Stimulated activated CD8-positive, alpha-beta memory T cell treated with anti-CD3 and anti-CD28 coated beads, Interleukin-7, amount 100 ng/mL, for 1 hour (primary cell): ENCODE measurements at places on chromosomes 1 and 21.

DNA sequence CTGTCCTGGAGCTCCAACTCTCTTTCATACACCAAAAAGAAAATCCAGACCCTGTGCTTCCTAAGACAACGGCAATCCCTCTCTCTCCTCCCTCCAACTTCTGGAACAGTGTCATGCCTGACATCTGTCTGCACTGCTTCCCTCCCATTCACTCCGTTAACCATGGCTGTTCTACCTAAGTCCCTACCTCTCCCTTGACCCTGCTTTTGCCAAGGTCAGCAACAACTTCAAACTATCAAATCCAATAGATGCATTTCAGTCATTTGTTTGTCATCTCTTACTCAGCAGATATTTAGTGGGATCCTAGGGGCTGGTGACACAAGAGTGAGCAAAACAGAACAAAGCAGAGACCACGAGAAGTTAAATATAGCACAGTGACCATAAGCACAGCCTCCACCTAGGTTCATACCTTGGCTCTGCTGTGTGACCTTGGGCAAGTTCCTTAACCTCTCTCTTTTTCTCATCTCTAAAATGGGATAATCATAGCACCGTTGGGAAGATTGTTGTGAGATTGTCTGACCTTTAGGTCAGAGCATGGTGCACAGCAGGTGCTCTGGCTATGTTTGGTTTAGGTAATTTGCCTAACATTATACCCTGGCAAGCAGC, 88.9 kb downstream of the TMEM53 start:
- DNase-seq, result no peak

DNA sequence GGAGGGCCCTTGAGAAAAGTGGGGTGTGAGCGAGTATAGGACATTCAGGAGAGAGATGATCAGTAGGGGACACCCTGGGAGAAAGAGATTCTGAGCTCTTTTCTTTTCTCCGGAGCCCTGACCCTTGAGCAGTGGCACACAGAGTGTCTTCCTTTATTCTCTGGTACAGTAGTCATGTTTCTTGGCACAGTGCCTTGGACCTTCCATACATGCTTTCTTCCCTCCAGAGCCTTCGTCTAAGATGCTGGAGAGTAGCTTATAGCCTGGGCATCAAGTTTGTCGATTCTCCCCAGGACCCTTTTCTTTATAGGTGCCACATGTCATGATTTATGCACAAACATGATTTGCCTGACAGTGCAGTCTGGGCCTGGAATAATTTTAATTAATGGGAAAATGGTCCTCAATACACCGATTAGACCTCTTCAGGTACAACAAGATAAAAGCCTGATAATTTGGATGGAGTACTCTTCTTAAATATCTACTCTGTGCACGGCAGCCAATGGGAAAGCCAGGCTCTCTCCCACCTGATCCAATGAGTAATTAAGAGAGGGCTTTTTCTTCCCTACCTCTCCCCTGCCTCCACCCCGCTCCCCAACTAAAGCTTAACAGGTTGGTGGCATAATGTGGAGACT, at the start of gene TBX19:
TBX19 (plus strand) TSS at position 582 of the 632 bp plus-strand sequence. CDS start 214 bp downstream, outside the sequence.
- no peak for DNase-seq

- DNase-seq, result no peak
These were observed 20.2 kb upstream of the ACTA1 start for GRCh38 chr1:229454056-229454455.

GRCh38 chr1:46180082-46180616, 3.9 kb upstream of the P3R3URF start:
- DNase-seq, result no peak

GRCh38 chr1:110636149-110636935, 30.2 kb upstream of the KCNA2 start:
- DNase-seq, result no peak

DNA sequence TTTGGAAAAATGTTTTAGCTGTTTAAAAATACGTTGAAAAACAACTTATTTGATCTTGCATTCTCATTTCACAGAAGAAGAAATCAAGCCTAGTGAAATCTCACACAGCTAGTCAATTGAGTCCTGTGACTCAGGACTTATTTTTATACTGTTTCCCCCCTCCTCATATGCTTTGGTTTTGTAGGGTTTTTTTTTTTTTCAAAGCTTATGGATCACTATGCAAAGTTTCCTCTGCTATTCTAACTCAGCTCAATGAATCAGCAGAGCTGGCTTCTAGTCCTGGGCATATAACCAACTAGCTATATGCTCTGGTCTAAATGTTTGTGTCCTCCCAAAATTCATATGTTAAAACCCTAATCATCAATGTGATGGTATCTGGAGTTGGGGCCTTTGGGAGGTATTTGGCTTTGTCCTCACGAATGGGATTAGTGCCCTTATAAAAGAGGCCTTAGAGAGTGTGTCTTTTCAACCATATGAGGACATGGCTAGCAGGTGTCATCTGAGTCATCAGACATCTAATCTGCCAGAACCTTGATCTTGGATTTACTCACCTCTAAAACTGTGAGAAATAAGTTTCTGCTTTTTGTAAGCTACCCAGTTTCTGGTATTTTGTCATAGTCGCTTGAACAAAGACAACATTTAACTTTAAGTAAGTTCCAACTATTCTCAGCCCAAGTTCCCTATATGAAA, 317.2 kb upstream of the C1orf87 start:
- DNase-seq, result no peak

DNA sequence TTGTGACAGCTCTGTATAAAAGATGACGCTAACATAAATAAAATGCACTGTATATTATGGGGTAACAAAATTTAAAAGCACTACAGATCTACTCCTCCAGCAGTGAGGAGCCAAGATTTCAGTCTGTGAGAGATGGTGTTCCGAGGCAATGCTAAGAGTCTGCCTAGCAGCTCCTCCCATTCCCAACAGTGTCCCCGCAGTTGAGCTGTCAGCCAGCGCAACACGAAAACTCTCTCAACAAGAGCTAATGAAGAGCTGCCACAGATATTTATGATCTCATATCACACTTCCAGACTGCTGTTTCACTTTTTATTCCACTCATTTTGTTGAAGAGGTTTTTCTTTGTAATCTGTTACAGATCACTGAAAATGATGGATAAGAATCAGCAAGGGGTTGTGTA, 53.9 kb upstream of the ESRRG start:
- no peak for DNase-seq

DNA sequence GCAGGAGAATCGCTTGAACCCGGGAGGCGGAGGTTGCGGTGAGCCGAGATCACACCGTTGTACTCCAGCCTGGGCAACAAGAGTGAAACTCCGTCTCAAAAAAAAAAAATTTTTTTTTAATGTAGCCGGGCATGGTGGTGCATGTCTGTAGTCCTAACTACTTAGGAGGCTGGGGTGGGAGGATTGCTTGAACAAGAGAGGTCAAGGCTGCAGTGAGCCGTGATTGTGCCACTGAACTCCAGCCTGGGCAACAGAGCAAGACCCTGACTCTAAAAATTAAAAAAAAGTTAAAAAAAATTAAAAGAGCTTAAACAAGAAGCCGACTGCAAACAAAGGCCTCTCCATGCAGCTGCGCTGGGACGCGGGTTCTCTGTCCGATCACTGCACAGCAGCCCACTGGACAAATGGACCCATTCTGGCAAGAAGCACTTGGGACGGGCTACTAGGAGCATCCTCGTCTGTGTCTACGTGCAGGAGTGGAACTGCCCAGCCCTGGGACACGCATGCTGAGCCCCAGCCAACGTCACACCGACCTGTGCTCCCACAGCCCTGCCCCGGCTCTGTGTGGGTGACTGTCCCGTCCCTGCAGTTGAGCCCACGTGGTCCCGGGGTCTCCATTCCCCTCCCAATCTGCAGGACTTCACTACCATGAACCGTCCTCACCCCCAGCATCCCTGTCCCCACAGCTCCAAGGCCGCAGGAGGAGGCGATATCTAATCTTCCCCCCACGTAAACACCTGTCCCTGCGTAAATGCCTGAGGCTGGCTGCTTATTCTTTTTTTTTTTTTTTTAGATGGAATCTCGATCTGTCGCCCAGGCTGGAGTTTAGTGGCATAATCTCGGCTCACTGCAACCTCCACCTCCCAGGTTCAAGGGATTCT, 12.3 kb downstream of the SLC35E2B start:
- no peak for DNase-seq

- no peak for DNase-seq
These were observed 174.2 kb downstream of the BRINP3 start for GRCh38 chr1:190303501-190303900.

DNA sequence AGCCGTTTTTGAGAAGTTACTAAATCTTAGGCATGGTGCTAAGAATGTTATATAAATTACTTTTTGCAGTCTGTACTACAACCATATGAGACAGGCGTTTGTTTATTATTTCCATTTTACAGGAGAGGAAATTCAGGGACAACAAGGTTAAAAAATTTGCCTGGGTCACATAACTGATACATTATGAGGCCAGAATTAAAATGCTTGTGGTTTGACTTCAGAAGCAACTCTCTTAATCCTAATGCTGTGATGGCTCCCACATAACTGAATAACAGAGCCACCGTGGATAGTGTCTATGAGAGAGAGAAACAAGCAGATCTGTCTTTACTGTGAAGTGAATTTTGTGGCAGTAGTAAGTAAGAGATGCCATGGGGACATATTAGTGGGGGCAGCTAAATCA, 184.9 kb downstream of the NCAM2 start:
- DNase-seq, result no peak

DNA sequence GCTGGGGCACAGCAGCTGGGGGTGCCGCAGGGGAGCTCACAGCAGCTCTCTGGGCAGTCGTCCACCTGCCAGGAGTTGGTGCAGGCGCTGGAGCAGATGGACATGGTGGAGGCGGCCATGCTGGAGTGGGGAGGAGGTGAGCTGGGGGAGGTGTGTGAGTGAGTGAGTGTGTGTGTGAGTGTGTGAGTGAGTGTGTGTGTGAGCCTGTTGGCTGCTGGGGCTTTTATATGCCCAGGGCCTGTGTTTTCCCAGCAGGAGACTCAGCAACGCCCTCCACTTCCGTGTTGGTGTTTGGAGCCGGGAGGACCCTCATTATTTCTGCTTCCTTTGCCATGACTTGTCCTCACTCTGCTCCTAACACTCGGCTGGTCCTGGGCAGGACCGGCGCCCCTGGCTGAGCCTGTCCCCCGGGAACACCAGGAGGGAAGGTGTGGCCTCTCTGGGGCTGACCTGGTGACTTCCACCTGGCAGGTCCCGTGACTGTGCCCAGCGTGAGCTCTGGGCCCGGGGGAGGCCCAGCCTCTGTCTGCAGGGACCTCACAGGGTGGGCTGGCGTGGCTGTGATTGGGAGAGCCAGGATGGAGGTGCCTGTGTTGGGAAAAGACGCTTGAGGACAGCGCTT, at the start of gene KRTAP10-2:
KRTAP10-2 (minus strand) TSS at position 166 of the 622 bp plus-strand sequence; CDS start at position 119, 47 bp downstream.
- no peak for DNase-seq

GRCh38 chr1:68322096-68322495, 89.8 kb upstream of the WLS start:
- DNase-seq, result no peak

DNA sequence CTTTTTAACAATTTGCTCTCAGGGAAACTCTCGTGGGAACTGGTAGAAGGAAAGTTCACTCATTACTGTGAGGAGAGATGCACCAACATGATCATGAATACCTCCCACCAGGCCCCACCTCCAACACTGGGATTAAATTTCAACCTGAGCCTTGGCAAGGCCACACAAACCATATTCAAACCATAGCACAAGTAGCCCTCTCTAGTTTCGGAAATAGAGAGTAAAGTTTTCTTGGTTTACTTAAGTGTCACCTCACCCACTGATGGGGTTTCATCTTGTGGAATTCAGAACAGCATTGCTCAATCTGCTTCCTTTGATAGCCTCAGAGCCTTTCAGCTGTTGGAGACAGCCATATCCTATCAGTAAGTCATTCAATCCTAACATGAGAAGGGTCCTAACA, 25.5 kb upstream of the CCSAP start:
- DNase-seq, result no peak

DNA sequence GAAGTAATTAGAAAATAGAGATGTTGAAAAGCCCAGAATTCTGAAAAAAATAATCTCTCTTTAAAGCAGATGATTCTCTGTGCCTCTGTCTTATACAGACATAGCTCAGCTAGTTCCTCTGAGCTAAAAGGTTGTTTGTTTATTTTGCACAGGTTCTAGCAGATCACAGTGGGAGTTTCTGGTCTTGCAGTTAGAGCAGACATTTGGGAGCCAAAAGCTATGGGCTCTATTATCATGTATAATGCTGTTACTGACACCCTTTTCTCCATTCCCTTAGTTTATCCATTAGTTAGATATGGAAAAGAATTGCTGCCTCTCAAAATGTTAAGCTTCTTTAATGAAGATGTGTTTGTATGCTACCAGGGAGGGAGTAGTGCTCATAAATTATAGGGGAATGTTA, 20.5 kb upstream of the CD55 start:
- no peak for DNase-seq

DNA sequence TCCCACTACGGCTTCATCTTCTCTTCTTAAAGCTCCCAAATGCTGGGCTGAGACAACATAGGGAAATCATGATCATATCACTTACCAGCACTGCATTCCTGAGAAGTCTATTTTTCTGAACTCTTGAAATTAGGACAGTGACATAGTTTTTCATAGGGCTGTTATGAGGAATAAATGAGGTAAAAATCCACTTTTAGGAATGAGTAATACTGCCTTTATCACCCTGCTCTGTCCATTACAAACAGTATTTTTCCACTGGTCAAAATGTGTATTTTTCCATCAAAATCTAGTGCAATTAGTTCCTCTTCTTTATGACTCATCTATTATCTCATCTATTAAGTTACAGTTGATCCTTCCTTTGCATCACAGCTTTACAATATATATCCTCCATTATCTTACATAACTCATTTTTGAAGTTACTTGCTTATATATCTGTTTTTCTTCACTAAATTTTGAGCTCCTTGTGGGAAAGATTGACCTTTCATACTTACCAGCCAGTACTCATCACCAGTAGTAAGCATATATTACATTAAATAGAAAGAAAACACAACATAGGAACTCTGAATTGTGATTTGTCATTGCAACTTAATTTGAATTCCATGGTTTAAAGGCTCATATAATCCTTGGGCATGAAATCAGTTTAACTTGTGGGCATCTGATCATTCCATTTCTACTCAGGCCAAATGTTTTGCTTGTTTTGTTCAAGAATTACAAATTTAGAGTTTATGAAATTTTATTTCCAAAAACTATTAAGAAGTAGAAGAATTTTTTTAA, 37.1 kb downstream of the PRRX1 start:
- no peak for DNase-seq

DNA sequence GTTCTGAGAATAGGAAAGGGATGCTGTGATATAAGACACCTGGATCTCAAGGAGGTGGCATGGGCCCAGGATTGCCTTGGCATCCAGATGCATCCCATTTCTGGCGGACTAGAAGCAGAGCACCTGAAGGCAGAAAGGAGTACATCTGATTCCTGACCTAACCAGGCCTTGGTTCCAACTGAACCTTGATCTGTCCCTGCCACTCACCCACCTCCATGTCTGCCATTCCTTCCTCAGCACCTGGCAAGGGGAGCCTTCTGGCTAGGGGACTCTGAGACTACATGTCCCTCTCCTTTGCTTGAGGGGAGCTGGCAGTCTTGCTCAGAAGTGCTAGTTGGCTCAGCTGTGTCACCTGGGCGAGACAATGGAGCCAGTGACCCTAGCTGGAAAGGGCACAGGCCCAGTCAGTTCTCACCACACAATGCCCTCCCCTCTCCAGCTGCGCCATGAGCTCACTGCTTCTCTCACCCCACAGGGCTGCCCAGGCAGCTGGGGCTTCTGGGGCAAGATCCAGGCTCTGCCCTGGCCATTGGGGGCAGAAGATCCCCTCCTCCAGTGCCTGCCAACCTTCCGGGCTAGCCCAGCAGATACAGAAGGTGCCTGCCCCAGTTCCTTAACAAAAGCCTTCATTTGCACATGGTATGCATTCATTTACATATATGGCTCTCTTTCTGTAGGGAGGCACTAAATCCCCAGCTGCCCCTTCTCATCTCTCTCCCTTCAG, 2.9 kb downstream of the IGSF8 start:
- DNase-seq, result no peak

GRCh38 chr21:36059823-36060158, 535 bp downstream of the SETD4 start:
- no peak for DNase-seq
